CD4-positive, alpha-beta T cell treated with Interleukin-10 for 1 hour (primary cell): ENCODE measurements at places on chromosomes 16 and 17.

GRCh38 chr17:53749178-53749577 lies 73.5 kb upstream of the KIF2B start:
- DNase-seq = no peak

DNA sequence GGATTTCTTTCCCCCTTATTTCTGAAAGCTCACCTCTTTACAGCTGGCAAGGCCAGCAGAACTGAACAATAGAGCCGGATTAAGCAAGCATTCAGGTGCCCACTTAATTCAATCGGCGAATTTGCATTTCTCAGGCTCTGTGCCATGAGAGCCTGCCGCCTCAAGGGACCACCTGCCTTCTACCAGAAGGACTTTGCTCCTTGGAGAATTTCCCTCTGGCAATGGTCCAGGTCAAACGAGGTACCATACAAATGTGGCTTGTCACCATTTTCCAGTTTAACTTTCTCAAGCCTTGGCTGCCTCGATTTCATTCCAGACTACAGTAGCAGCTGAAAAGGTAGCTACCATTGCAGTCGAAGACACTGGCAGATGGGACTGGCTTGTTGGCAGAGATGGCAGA lies 534.0 kb downstream of the MAF start:
- DNase-seq = no peak

DNA sequence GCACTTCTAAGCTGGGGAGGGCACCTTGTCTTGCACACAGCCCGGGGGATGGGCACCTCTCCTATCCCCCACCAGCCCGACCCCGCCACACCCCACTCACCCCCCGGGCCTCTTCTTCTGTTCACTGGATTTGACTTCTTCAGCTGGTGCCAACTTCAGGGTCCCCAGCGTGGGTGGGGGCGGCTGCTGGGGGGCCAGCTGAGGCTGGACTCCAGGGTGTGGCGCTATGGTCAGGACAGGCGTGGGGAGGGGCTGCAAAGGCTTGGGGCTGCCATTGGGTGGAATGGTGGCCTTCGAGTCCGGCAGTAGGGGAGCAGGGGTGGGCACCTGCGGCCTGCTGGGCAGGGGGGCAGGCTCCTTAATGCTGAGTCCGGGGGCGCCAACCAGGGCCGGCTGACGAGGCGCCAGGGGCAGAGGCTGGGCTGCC lies 6.1 kb downstream of the MNT start:
- DNase-seq = no peak

DNA sequence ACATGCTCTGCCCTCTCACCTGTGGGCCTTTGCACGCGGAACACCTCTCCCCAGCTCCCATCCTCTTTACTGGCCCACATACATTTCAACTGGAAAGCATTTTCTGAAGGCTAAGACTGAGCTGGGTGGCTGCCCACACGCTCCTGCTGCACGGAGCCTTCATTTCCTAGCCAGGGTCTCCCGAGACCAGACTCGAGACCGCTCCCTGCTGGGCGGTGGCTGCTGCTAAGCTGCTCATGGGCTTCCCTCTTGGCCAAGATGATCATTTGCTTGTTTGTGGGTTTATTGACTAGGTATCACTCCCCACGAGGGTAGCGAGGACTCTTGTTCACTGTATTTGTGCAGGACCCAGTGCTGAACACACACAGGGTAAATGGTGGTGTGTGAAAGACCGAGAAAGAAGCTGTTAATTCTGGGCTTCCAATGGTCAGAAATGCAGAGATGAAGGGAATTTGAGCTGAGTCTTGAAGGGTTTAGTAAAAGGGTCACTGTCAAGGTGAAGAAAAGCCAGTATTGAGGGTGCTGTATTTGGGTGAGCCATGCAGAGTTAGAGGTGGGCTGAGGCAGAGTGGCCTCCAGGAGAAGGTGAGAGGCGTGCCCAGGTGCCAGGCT lies 907 bp downstream of the TRAPPC2L start:
- DNase-seq = peak; percentile 78

DNA sequence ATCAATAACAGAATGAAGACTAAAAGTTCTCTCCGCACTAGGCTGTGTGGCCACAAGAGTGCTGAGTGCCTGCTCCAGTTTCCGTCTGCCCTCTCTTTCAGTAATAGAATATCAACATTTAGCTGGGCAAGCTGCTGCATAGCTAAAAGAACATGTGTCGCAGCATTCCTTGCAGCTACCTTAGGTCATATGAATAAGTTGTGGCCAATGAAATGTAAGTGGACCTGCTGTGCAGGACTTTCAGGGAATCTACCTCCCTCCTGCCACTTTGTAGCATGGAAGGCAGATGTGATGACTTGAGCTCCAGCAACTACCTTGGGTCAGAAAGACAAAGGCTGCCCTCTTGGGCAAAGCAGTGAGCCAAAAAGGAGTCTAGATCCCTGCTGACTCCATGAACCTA lies 25.4 kb downstream of the SLC39A11 start:
- no peak for DNase-seq

DNA sequence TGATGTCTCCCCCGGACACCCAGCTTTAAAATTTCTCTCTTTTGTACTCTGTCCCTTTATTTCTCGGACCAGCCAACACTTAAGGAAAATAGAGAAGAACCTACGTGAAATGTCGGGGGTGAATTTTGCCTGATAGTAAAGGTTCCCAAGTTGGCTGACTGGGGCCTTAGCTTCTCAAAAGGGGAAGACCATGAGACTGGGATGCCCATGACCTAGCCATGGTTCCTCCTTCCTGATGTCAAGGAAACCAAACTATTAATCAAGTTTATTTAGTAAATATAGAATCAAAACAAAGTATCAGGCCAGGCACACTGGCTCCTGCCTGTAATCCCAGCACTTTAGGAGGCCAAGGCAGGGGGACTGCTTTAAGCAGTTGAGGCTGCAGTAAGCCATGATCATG lies 2.4 kb upstream of the EIF1 start:
- no peak for DNase-seq

DNA sequence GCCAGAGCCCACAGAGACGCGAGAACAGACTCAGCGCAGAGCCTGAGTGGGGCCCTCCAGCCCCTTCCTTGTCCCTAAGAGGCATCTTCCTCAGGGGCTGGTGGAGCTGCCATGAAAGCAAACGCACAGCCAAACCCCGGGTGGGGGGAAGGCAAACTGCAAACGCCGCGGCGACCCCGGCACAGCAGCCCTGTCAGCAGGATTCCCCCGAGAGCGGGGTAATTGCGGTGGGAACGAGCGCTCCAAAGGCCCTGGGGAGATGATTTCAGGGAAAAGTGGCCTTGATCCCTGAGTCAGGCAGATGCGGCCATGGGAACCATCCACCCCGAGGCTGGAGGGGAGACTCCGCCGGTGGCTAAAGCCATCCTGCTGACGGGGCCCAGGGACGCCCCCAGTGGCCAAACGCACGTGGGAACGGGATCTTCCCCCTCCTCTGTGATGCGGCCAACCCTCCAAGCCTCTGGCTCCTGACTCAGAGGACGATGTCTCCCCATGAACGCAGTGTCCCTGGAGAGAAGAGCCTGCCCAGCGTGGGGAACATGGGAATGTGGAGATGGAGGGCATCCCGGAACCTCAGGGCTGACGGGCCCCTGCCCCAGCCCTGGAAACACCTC lies 25.1 kb downstream of the SLC7A5 start:
- no peak for DNase-seq

GRCh38 chr17:80365001-80365965 lies 49.7 kb upstream of the ENDOV start:
- DNase-seq = no peak

DNA sequence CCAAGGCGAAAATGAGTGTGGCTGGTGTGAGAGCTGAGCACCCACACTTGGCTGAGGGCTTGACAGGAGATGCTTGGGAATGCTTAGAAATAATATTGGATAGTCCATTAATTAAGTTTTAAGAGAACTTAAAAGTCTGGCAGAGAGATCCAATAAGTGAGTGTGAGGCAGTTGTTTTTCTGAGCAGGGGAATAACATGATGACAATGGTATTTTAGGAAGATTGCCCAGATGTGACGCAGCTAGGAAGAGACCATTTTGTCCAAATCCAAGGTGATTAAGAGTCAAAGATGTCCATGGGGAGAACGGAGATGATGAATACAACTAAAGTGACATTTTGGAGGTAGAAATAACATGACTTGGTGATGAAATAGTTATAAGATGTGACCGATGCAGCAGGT lies 102.8 kb upstream of the AXIN2 start:
- DNase-seq = no peak

DNA sequence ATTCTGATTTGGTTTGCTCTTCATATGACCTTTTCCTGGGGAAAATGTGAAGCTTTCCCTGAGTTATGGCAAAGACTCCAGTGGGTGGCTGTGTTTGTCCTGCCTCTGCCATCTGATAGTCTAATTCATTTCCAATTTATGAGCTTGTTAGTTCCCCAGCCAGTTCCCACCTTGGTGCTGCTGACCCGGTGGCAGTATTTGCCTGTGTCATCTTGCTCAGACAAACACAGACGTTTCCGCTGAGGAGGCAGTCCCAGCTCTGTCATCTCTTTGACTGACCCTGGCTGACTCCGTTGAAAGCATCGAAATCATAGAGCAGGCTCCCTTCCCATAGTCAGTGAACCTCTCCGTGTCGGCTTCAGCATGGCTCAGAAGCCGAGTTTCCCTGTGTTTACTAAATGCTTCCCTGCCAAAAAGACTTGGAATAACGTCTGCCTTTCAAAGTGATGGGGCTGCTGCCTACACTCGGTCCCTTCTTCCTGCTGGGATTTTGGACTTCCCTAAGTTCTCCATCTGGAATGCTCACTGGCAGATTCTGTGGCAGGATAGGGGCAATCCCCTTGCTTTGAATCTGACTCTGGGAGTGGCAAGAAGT lies 538.3 kb downstream of the NPIPA7 start:
- no peak for DNase-seq

DNA sequence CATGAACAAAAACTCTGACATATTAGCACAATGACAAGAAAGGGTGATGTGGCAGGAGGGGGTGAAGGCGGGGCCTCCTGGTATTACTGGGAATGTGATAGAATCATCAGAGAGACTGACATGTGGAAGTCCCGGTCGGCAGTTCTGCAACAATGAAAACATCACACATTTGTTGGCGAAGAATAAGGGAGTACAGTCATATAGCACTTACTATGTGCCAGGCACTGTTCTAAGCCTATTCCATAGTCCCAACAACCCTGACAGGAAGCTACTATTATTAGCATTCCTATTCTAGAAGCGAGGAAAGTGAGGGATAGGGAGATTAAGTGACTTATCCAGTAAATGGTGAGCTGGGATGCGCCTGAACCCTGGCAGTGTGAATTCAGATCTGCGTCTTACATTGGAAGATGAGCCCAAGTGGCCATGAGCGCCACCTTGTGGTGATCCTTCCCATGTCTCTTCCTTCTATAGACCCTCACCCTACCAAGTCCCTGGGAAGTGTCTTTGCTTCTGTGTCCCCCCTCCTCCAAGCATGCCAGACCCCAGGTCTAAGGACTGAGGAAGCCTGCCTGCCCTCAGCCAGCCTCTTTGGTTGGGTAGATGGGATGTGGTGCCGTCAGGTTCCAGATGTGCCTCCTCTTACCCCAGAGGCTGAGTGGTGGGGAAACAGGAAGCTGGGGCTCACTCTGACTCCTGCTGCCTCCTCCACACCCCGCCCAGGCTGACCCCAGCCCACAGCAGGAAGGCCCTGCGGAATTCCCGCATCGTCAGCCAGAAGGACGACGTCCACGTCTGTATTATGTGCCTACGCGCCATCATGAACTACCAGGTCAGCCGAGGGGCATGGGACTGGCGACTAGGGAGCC lies 14.0 kb downstream of the FMNL1 start:
- peak; percentile 81 for DNase-seq

DNA sequence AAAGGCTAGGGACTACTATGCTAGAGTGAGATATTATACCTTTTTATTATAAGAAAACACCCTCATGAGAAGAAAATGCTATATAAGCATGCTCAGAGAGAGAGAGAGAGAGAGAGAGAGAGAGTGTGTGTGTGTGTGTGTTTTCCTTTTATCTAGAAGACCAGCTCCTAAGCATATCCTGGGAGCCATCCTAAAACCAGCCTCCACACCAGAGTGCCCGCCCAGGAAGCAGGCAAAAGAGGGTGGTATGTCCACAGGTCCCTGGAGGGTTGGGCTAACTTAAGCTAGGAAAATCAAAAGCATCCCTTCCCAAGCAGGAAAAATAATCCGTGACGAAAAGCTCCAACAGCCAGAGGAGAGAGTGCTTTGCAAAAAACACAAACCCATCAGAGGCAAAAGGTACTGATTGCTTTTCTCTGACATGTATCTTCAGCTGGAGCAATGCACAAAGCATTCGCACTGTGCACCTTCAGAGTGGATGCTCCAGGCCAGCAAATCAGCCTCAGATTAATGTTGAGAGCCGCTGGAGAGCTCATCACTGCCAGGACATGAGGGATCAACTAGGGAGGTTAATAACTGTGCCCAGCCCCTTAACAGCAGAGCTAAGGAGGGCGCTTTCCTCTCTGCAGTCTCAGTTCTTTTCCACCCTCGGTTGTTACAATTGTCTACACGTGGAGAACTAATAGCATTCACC lies 125.1 kb downstream of the SLC39A11 start:
- DNase-seq = no peak

DNA sequence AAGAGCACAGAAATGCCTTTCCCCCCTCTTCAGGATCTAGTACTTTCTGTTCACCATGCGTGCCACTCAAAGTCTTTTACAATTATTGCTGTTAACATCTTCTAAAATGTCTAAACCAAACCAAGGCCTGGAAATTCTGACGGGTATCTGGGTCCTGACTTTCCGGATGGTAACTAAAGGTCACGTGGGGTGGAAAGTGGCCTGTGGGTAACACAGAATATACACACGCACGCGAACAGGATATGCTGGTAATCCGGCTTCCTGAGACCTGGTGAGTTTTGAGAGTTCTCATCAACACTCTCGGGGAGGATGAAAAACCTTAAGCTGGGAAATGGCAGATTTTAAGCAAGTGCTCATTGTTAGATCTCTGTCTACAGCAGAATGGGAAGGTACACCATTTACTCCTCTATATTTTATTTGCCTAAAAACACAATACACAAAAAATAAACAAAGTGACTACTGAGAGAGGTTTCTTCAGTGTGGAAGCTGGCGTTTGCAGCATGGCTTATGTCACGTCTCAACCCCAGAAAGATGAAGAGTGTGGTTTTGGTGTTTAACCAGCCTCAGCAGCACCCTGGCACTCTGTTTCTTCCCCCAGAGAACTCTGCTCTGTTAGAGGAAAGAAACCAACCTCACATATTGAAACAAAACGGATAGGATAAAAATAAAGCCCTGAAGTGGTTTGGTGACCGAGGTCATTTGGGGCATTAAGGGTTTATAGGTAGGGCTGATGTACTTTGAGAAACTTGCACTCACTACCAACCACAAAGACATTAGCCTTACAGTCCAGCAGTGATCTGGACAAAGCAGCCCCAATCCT lies 37.3 kb downstream of the SMG6 start:
- peak; percentile 88 for DNase-seq

GRCh38 chr16:20880867-20881502 lies 19.2 kb downstream of the DCUN1D3 start:
- no peak for DNase-seq

DNA sequence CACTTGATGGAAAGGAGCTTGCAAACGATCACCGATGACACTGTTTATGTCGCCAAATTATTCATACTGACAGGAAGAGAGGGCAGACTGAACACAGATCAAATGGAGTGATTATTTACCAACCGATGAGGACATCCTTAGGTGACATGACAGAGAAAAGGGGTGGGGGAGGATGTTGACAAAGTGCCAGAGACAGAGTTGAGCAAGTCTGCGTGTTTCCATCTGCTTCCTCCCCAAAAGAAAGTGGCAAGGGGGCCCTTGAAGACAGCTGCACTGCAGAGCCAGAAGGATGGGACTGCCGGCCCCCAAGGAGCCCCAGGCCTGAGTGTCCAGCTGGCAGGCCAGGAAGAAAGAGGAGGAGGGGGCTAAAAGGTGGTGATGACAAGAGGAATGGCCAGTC lies 191.0 kb upstream of the RPL38 start:
- peak; percentile 38 for DNase-seq

- DNase-seq = no peak
Observed at GRCh38 chr16:67662653-67663010, 1.9 kb downstream of the PARD6A start.

GRCh38 chr17:78995761-78996451 lies 13.7 kb downstream of the CANT1 start:
- DNase-seq = no peak
